ENCODE measurements at places on chromosomes 6 and 20.

DNA sequence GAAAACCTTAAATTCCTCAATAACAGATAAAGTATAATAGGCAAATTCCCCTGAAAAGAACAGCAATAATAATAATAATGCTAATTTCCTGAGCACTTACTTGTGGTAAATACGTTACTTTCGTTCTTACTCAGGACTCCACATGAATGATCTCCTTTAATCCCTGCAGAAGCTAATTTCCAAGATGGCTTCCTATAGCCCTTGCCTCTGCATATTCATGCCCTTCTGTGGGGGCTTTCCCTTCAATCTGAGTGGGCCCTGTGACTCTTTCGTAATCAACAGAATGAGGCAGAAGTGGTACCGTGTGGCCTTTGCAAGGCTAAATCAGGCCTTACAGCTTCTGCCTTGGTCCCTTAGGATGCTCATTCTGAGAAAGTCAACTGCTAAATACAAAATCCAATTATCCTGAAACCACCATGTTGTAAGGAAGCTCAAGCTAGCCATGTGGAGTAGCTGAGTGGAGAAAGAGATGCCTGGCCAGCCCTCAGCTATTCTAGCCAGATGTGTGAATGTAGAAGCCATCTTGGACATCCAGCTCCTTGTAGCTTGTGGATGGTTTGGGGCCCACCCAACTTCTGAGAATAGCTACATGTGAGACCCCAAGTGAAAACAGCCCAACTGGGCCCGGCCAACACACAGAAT is 50.5 kb downstream of the MCUR1 start:
- no peak for DNase-seq

DNA sequence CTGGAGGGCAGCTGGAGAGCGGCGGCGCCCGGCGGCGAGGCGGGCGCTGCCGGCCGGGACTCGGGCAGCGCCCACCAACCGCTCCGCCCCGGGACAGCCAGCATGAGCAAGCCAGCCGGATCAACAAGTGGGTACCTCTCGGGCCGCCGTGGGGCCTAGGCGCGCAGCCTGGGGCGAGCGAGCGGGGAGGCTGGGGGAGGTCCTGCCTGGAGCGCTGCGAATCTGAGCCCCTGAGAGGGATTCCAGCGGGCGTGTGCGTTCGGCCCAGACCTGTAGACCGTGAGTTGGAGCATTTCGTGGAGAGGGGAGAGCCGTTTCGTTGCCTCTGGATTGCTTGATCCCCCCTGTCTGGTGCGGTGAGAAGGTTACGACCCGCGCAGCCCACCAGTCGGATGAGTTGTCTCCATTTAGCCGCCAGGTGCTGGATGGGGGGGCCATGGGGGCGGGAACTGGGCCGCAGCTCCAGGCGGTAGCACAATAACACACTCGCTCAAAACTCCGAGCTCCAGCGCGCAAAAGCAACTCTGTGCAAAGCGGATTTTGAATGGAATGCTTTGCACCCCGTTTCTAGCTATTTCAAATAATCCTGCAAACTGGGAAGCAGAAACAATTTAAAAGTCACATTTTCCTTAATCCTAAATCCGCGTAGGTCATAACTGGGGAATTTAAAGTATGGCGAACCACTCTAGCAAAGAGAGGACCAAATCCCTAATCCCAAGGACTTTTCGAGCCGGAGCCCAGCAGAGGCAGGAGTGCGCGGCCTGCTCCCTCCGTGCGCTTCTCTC is 1.0 kb downstream of the NR2E1 start:
- no peak for DNase-seq

DNA sequence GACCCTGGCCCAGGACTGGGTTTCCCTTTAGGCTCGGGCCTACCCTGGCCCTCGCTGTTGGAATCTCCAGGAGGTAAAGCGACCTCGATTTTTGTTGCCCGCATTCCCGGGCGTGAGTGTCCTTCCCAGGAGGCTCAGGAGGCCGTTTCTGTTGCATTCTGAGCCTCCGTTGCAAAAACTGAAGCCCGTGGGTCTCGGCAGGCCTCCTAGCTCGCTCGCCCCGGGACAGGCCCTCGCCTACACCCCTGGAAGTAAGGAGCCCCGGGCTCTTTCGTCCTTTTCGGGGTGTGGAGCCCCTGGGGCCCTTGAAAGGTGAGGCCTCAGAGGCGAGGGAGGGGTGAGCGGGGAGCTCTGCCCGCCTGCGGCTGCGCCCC is 2.3 kb downstream of the NR2E1 start:
- no peak for DNase-seq

GRCh38 chr6:69820018-69820417 is 23.2 kb upstream of the LMBRD1 start:
- no peak for DNase-seq

GRCh38 chr6:99613409-99613704 is 6.7 kb downstream of the PRDM13 start:
- DNase-seq: no peak

DNA sequence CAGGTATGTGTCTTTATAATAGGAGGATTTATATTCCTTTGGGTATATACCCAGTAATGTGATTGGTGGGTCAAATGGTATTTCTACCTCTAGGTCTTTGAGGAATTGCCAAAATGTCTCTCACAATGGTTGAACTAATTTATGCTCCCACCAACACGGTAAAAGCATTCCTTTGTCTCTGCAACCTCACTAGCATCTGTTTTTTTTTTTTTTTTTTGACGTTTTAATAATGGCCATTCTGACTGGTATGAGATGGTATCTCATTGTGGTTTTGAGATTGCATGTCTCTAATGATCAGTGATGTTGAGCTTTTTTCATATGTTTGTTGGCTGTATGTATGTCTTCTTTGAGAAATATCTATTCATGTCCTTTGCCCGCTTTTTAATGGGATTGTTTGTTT is 144.9 kb upstream of the RGS17 start:
- no peak for DNase-seq

DNA sequence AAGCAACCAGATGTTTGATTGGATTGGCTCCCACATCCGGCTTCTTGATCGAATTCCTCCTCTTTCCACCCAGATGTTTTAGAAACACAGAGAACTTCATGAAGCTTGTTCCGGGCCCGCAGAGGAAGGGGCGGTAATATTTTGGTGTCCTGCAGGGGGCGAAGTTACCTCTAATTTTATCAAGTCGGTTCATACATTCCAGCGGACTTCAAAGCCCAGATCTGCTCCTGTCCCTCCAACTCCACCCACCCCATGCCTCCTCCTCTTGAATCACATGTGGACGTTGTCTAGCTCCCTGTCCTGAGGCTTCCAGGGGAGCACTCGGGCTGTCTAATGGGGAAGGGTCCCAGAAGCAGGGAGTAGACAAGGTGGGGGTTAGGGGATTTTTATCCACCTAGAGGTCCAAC is 2.9 kb upstream of the BMP6 start:
- peak; percentile 54 for DNase-seq

DNA sequence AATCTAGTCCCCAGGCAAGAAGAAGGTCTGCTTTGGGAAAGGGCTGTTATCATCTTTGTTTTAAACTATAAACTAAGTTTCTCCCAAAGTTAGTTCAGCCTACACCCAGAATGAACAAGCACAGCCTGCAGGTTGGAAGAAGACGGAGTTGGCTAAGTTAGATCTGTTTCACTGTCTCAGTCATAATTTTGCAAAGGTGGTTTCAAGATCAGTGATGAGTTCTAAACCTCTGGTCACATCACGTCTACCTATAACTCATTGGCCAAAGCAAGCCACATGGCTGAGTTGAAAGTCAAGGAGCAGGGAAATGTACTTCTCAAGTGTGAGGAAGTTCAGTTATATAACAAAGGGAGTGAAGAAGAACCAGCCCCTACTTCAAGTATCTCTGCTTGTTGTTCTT is 50.5 kb upstream of the ECI2 start:
- no peak for DNase-seq

DNA sequence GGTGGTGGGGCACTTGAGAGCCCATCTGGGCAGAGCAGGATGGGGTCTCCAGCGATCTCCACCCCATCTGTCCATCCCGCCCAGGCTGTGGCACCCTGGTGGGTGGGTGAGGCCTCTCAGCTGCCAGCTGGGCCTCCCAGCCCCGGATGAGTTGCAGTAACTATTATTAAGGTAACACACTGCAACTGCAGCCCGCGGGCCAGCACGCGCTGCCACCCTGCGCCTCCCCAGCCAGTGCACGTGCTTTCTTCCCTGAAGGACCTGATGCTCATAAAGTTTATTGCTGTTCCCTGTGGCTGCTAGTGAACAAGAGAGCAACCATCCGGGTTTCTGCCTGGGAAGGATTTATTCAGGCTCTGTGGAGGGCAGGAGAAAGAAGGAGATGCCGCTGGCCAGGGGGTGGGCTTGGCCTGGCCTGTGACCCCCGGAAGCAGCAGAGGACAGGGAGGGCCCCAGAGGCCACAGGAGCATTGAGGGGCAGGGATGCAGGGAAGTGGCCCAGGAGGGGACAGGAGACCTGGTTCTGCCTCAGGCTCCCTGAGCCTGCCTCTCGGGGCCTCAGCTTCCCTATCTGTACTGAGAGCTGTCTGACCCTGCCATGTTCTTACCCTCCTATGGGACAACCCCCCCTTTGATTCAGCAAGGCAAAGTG is 1.7 kb downstream of the IP6K3 start:
- DNase-seq: no peak

GRCh38 chr6:5659467-5659866 is 347.3 kb downstream of the NRN1 start:
- DNase-seq: no peak

- DNase-seq: no peak
Measured at GRCh38 chr20:3721912-3722311, 9.5 kb upstream of the SIGLEC1 start.

GRCh38 chr20:25009218-25010145 is 16.9 kb upstream of the APMAP start:
- DNase-seq: no peak

DNA sequence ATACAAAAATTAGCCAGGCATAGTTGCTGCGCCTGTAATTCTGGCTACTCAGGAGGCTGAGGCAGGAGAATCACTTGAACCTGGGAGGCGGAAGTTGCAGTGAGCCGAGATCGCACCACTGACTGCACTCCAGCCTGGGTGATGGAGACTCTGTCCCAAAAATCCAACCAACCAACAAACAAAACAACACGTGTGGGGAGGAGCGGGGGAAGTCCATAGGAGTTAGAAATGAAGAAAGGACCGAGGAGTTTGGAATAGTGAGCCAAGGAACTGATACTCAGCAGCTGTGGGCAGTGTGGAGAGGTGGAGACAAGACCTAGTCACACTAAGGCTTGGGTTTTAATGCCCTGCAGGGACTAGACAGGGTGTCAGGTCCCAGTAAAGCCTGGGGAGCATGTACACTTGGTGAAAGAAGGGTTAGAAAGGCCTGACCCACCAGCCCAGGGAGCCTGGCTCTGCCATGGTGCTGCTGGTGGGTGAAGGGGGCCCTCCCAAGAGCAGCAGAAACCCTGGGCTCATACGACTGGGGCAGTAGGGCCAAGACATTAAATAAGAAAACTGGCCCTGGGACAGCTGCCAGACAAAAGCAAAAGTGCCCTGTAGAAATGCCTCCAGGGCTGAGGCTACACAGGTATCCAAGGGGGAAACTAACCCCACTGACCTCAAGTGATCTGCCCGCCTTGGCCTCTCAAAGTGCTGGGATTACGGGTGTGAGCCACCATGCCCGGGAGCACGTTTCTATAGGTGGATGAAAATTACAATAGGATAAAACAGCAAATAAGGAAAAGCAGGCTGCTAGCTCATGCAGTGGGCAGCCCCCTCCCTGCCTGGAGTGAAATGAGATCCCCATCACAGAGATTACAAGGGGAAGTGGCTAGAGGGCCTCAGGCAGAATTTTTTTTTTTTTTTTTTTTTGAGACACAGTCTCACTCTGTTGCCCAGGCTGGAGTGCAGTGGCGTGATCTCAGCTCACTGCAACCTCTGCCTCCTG is 58.0 kb downstream of the MYH7B start:
- DNase-seq: no peak

- DNase-seq: no peak
Measured at GRCh38 chr20:1005452-1006027, 3.4 kb upstream of the RSPO4 start.

GRCh38 chr6:110095101-110095500 is 84.4 kb downstream of the WASF1 start:
- DNase-seq: no peak

- DNase-seq: no peak
Measured at GRCh38 chr6:27816906-27817305, 95.3 kb downstream of the OR2B2 start.
